ENCODE measurements at places on chromosomes 11 and 22. TPM values are rescaled to one million over a fixed set of nuclear protein-coding genes. Genes with fewer than 3 reads are reported as not detected.

ZPR1 gene
- total RNA-seq, result 33.1 TPM

SLC22A9 gene
- total RNA-seq, result not detected

SLC22A25 gene
- total RNA-seq, result not detected

TMEM138 gene
- 31.6 TPM for total RNA-seq

GAB4 gene
- not detected for total RNA-seq

TMEM121B gene
- total RNA-seq, result 0.13 TPM

MS4A15 gene
- total RNA-seq, result not detected

SCGB1C1 gene
- total RNA-seq, result not detected

TCN2 gene
- total RNA-seq, result 5.5 TPM

UBE2L3 gene
- 48.8 TPM for total RNA-seq

OR2D2 gene
- total RNA-seq, result 0.78 TPM

C22orf23 gene
- total RNA-seq, result 0.43 TPM

CRYAB gene
- 117 TPM for total RNA-seq

OR6T1 gene
- not detected for total RNA-seq

C11orf16 gene
- total RNA-seq, result not detected

NCF4 gene
- not detected for total RNA-seq

PIK3C2A gene
- 55.8 TPM for total RNA-seq

DDTL gene
- total RNA-seq, result not detected

OR1S1 gene
- not detected for total RNA-seq

SLC22A8 gene
- not detected for total RNA-seq

FAM111B gene
- total RNA-seq, result 3.8 TPM

CDCA5 gene
- 5.4 TPM for total RNA-seq

RRM1 gene
- 107 TPM for total RNA-seq

MAP6 gene
- 2.6 TPM for total RNA-seq

VSTM5 gene
- 0.39 TPM for total RNA-seq

MOGAT2 gene
- 0.13 TPM for total RNA-seq

ELMOD1 gene
- 0.11 TPM for total RNA-seq

SLCO2B1 gene
- total RNA-seq, result not detected

AKIP1 gene
- 30.3 TPM for total RNA-seq

CAVIN3 gene
- 219 TPM for total RNA-seq

PLEKHA7 gene
- 0.65 TPM for total RNA-seq

CATSPER1 gene
- total RNA-seq, result 0.43 TPM

CTSF gene
- total RNA-seq, result 26.3 TPM

KDM2A gene
- total RNA-seq, result 79.4 TPM

XPNPEP3 gene
- 16.0 TPM for total RNA-seq

CASTOR1 gene
- 7.4 TPM for total RNA-seq

SERGEF gene
- total RNA-seq, result 27.1 TPM

INSC gene
- 0.97 TPM for total RNA-seq

SLC6A5 gene
- total RNA-seq, result not detected

PTPRJ gene
- total RNA-seq, result 10.6 TPM

ZC3H12C gene
- 13.4 TPM for total RNA-seq

Measured in articular chondrocyte of knee joint (primary cell).